ENCODE measurements at places on chromosomes 3 and 15.
A peak's percentile ranks its signal among the peaks of the same experiment; 100 is the strongest.

- DNase-seq = no peak
- no peak overlapping the region for H3K4me3 ChIP-seq
- H3K4me1 ChIP-seq = peaks cover 4% of the 10 kb centered on the region
- no peak overlapping the region for H3K27ac ChIP-seq
- H3K27me3 ChIP-seq = peaks cover 8% of the 10 kb centered on the region
- H3K36me3 ChIP-seq = no peaks in the 10 kb centered on the region
Measured at GRCh38 chr15:59532770-59533379, 78.7 kb upstream of the GCNT3 start.

DNA sequence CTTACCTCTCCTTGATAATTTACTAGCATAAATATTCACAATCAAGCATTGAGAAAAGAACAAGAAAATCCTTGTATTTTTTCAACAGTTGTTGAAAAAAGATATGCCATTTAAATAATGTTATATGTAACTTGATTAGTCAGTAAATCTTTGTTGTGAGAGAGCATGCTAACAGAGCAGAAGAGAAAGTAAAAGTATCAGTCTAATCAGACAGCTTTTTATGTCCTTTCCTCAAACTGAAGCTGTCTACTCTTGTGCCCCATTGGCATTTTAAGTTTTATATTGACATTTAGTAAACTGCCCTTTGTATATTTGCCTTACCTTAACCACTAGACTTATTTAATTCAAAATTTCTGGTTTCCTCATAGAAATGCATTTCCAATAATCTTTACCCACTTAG, 668.7 kb downstream of the OTOL1 start:
- no peak overlapping the region for H3K4me3 ChIP-seq
- H3K27ac ChIP-seq = no peak overlapping the region
- H3K27me3 ChIP-seq = no peaks in the 10 kb centered on the region
- H3K4me1 ChIP-seq = no peaks in the 10 kb centered on the region
- no peak for DNase-seq
- no peaks in the 10 kb centered on the region for H3K36me3 ChIP-seq

DNA sequence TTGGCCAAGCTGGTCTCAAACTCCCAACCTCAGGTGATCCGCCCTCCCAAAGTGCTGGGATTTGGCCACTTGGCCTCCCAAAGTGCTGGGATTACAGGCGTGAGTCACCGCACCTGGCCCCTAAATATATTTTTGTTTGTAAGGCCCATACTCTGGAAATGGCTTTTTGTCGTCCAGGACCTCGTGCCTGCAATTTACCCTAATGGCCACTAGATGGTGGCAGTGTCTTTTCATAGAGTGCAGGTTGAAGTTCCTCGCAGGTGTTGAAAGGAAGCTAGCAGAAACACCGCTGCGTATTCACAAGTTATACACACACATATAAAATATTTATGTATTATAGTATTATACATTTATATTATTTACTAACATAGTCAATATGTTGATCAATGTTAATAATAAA, 97.2 kb downstream of the LRTM1 start:
- no peaks in the 10 kb centered on the region for H3K4me1 ChIP-seq
- no peak overlapping the region for H3K4me3 ChIP-seq
- no peak overlapping the region for H3K27ac ChIP-seq
- no peak for DNase-seq
- H3K27me3 ChIP-seq = no peaks in the 10 kb centered on the region

DNA sequence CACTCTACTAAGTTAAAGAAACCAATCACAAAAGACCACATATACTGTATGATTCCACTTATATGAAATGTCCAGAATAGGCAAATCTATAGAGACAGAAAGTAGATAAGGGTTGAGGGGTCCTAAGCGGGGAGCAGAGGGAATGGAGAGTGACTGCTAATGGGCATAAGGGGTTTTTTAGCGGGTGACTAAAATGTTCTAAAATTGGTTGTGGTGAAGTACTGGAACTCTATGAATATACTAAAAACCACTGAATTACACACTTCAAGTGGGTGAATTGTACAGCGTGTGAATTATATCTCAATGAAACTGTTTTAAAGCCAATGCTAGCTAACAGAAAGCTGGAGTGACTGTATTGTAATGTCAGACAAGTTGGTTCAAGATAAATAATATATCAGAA, 33.3 kb downstream of the KPNA1 start:
- no peak overlapping the region for H3K27ac ChIP-seq
- H3K36me3 ChIP-seq = peaks cover 7% of the 10 kb centered on the region
- DNase-seq = no peak
- H3K4me3 ChIP-seq = no peak overlapping the region
- peaks cover 9% of the 10 kb centered on the region for H3K4me1 ChIP-seq

GRCh38 chr15:101115786-101116680, 135.8 kb downstream of the CHSY1 start:
- peak; percentile 77 for DNase-seq
- H3K4me1 ChIP-seq = peaks cover 16% of the 10 kb centered on the region
- H3K27ac ChIP-seq = no peak overlapping the region
- no peaks in the 10 kb centered on the region for H3K36me3 ChIP-seq
- no peak overlapping the region for H3K4me3 ChIP-seq

- H3K36me3 ChIP-seq = no peaks in the 10 kb centered on the region
- no peak overlapping the region for H3K27ac ChIP-seq
- no peaks in the 10 kb centered on the region for H3K27me3 ChIP-seq
- H3K4me3 ChIP-seq = no peak overlapping the region
- DNase-seq = no peak
- peaks cover 34% of the 10 kb centered on the region for H3K4me1 ChIP-seq
Measured at GRCh38 chr15:33149919-33150318, 44.6 kb downstream of the FMN1 start.

GRCh38 chr3:127799476-127800222, 22.7 kb downstream of the MGLL start:
- DNase-seq = no peak
- H3K36me3 ChIP-seq = peaks cover 18% of the 10 kb centered on the region
- H3K4me1 ChIP-seq = peaks cover 16% of the 10 kb centered on the region
- no peak overlapping the region for H3K4me3 ChIP-seq
- H3K27ac ChIP-seq = no peak overlapping the region

DNA sequence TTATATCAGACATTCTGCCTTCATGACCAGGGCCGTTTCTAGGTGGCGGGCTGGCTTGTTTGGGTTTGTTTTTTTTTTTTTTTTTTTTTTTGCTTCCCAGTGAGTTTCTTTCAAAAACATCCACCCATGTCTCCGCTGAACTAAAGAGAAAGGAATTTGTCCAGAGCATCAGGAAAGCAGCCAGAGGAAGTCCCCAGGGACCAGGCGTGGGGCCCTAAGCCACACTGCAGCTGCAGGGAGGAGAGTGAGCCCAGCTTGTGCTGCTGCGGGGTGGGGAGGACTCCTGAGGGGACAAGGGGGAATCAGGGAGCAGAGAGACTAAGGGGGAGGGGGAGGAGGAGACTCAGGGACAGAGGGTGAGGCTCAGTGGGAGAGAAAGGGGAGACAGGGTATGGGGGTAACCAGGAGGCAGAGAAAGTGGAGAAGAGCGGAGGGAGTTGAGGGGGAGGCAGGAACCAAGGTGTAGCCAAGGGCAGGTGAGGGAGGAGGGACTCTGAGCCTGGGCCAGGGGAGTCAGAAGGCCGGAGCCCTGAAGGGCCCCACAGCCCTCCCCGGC, 49.5 kb downstream of the CYP11A1 start:
- no peak overlapping the region for H3K4me3 ChIP-seq
- no peaks in the 10 kb centered on the region for H3K36me3 ChIP-seq
- H3K27ac ChIP-seq = no peak overlapping the region
- no peak for DNase-seq
- peaks cover 12% of the 10 kb centered on the region for H3K4me1 ChIP-seq

DNA sequence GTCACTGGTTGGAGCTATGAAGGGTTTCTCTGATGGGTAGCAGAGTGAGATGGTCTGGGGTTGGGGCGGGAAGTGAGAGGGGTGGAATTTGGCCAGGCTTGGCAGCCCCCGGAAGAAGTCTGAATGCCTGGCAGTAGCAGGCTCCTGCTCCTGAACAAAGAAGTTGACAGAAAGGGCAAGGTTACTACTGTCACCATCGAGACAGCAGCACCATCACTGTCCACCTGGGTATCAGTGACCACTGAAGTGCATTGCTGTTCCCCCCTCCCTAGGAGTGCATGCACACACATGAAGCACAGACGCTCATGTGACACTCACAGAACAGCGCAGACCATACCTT, 42.9 kb downstream of the COLQ start:
- no peaks in the 10 kb centered on the region for H3K27me3 ChIP-seq
- no peak overlapping the region for H3K27ac ChIP-seq
- no peaks in the 10 kb centered on the region for H3K36me3 ChIP-seq
- no peak overlapping the region for H3K4me3 ChIP-seq

DNA sequence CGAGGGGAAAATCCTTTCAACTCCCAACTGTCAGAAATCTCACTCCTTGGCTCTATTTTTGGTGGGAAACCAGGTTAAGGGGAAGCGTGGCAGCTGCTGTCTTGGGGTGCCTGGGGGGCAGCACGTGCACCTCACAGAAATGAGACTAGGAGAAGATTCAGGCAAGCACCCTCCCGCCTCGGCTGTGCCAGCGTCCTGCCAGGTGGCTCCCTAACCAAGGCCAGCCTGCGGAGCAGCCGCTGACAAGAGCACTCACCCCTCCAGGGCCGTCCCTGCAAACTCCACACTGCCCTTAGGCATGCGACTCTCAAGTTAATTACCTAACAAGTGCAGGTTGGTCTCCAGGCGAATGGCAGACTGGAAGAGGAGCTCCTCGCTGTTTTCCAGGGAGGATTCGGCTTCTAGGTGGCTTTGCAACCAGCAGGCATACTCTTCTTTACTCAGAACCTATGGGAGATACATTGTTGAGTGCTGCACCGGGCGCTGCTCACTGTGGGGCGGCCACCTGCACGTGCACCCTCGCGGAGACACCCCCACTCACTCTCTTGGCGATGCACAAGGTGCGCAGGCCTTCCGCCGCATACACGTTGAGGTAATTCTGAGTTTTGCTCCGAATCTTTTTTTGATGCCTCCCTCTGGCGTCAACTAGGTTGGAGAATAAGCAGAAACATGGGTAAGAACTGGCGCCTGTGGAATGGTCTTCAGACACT, 155.3 kb downstream of the ATP10A start:
- DNase-seq = no peak
- no peak overlapping the region for H3K4me3 ChIP-seq
- no peaks in the 10 kb centered on the region for H3K4me1 ChIP-seq
- no peaks in the 10 kb centered on the region for H3K27me3 ChIP-seq
- no peak overlapping the region for H3K27ac ChIP-seq

DNA sequence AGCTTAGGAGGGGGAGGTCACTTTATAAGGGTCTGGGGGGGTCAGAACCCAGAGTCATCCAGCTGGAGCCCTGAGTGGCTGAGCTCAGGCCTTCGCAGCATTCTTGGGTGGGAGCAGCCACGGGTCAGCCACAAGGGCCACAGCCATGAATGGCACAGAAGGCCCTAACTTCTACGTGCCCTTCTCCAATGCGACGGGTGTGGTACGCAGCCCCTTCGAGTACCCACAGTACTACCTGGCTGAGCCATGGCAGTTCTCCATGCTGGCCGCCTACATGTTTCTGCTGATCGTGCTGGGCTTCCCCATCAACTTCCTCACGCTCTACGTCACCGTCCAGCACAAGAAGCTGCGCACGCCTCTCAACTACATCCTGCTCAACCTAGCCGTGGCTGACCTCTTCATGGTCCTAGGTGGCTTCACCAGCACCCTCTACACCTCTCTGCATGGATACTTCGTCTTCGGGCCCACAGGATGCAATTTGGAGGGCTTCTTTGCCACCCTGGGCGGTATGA, at the start of gene RHO:
Gene RHO, plus strand, starts transcription at position 51 of the 512 bp plus-strand sequence. Its CDS starts 95 bp downstream, at position 146.
- H3K4me1 ChIP-seq = no peaks in the 10 kb centered on the region
- no peaks in the 10 kb centered on the region for H3K27me3 ChIP-seq
- no peak for DNase-seq
- H3K27ac ChIP-seq = no peak within 1 kb of the TSS

DNA sequence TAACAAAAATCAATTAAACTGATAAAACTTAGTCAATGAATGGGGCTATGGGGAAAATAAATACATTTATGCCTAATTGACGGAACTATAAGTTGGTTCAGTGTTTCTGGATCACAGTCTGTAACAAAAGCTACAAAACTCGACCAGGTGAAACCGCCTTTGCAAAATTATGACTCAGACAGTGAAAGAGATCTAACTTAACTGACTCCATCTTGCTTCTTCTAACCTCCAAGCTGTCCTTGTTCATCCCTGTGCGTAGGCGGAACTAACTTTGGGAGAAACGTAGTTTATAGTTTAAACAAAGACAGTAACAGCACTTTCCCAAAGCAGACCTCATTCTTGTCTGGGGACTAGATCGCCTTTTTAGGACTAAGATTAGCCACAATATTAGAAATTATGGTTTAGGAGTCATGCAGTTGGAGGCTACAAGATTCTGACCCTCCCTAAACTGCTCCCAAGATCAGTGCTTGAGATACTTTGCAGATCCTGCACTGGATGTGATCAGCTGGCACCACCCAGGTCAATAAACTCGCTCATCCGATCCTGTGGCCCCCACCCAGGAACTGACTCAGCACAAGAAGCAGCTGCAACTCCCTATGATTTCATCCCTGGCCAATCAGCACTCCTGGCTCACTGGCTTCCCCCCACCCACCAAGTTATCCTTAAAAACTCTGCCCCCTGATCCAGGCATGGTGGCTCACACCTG, 7.2 kb upstream of the MFGE8 start:
- DNase-seq = no peak
- no peak overlapping the region for H3K27ac ChIP-seq
- no peaks in the 10 kb centered on the region for H3K27me3 ChIP-seq
- H3K4me3 ChIP-seq = no peak overlapping the region

DNA sequence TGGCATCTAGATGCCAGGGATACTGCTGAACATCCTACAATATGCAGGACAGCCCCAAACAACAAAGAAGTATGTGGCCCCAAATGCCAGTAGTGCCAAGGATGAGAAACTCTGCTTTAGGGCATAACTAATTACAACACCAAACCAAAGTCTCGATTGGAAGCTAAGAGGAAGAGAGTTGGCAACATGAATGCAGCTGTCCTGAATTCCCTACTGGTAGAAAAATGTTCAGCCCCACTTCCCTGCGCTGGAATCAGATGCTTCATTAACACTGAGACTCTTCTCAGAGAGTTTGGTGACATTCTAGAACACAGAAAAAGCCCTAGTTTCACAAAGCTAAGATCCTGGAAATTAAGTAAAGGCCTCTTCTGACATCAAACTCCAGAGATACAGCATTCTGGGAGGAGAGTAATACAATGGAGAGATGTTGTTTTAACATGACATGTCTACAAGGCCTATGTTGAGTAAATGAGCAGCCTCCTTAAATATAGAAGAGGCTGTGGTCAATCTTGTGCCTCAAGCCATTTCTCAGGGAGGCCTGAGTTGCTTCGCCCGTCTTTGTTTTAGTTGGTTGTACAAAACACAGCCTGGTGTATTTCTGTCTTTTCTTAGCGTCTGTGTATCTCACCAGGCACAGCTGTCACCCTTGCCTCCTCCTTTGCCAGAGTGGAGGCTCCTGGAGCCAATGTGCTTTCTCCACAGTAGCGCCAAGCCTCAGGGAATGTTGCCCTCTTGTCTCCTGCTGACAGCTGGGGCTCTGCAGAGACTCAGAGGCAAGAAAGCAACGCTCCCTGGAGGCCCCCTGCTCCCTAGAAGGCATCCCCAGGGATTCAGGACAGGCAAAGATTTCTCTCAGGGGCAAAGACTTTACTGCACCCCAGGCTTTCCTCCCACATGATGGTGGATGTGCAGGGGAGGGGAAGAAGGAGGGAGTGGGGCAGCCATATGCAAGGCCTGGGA, 25.1 kb upstream of the CTNNB1 start:
- H3K4me3 ChIP-seq = no peak overlapping the region
- H3K36me3 ChIP-seq = no peaks in the 10 kb centered on the region
- DNase-seq = no peak
- H3K27me3 ChIP-seq = no peaks in the 10 kb centered on the region
- no peak overlapping the region for H3K27ac ChIP-seq

- no peaks in the 10 kb centered on the region for H3K27me3 ChIP-seq
- no peak for DNase-seq
- no peaks in the 10 kb centered on the region for H3K36me3 ChIP-seq
- no peak overlapping the region for H3K27ac ChIP-seq
Measured at GRCh38 chr3:28008235-28008634, 233.2 kb upstream of the CMC1 start.

All from lower lobe of right lung (tissue), 2 donors.